ENCODE measurements at places on chromosomes 3 and 15.

DNA sequence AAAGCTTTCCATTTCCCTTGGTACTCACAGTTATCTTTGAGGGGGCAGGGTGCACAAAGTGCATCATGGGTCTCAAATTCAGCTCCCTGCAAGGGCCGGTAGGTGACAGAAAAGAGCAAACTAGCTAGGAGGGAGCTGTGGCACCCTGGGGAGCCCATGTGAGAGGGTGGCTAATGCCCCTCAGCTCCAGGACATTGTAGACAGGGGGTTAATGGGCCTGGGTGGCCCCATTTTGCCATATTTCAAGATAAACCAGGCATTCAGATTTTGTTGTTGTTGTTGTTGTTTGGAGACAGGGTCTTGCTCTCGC lies 3.7 kb upstream of the SLC6A6 start:
- DNase-seq: no peak

GRCh38 chr15:101458908-101459578 lies 30.5 kb downstream of the PCSK6 start:
- no peak for DNase-seq

- no peak for DNase-seq
These were observed 33.2 kb downstream of the ZNF106 start for GRCh38 chr15:42457445-42458442.

GRCh38 chr3:186383026-186383993 lies 21.3 kb upstream of the DGKG start:
- DNase-seq: no peak

GRCh38 chr15:99090938-99091337 lies 13.9 kb upstream of the SYNM start:
- no peak for DNase-seq

DNA sequence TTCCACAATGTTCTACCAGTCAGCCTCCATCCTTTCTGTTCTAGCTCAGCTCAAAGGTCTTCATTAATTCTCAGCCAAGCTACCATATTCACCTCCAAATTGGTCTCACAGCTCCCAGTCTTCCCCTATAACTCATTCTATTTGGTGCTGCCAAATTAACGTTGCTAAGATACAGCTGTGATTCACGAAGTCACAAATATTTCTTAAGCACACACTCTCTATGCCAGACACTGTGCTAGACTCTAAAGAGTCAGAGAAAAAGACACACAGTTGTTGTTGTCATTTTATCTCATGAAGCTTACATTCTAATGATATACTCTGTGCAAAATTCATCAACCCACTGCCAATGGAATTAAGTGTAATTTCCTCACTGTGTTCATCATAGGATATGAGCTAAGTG lies 102.8 kb downstream of the FRMD5 start:
- DNase-seq: no peak

DNA sequence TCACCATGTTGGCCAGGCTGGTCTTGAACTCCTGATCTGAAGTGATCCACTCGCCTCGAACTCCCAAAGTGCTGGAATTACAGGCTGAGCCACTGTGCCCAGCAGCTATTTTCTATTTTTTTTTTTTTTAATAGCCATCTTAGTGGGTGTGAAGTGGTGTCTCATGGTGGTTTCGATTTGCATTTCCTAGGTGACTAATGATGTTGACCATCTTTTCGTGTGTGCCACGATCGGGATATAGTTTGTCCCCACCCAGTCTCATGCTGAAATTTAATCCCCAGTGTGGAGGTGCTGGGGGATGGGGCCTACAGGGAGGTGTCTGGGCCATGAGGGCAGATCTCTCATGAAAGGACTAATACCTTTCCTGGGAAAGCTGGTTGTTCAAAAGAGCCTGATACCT lies 41.8 kb upstream of the MUC13 start:
- no peak for DNase-seq

DNA sequence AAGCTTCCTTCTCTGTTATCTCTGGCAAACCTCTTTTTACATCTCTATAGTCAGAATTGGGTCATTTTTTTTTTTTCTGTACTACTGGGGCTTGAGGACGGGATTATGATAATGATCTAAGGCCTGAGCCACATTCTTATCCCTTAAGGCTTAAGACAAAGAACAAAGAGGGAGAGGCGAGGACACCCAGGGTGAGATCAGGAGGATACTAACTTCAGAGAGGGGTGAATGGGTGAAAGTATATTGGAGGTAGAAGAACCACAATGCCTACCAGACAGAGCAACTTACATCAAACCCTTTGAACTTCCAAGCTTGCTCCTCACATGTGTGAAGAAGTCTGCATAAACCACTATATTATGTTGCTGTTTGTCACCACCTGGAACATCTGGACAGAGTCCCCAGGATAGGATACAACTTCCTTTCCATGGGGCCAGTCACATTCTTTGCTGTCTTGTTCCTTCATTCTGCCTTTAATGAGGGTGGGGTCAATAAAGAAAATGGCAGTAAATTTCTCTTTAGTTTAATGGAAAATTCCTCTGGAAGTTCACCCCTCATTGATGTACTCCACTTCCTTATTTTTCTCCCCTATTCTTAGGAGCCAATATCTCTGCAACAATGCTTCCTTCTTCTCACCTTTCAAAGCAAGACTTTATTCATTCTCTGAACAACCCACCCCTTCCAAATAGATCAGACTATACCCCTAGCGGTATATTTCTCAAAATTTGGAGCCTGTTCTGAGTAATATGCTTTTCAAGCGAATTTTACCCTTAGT lies 9.1 kb upstream of the PDCD6IP start:
- no peak for DNase-seq

DNA sequence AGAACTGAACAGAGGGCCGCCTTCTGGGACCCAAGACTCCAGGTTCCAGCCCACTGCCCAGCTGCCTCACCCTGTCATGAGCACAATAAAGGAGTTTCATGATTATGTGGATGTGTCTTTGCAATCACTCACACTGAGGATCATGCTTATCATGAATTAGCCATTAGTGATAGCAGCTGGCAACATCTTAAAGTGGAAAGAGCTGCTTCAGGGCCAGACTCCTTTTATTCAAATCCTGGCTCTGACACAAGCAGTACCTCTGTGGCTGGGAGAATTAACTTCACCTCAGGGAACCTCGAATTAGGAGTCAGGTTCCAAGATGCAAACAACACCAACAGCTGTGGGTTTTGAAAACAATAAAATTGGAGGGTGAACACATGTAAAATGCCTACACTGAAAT lies 6.6 kb upstream of the SCAP start:
- no peak for DNase-seq

- DNase-seq: no peak
These were observed 597 bp upstream of the GBE1 start for GRCh38 chr3:81761904-81762580.

- DNase-seq: no peak
These were observed 85.3 kb upstream of the SLC6A1 start for GRCh38 chr3:10907262-10907661.

DNA sequence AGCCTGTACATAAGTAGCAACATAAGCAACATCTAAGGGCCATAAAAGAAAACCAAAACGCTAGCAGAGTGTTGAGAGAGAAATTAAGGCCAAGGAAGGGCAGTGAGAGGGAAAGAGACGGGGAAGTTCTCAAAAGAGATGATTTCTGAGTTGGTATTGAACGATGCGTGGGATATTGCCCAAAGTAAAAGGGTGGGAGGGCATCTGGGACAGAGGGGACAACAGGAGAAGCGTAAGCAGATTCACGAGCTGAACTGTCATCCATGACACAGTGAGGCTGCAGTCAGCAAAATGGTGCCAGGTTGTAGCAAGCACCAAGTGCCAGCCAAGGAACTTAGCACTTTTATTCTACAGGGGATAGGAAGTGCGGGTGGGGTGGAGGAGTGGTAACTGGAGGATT lies 11.8 kb downstream of the NCEH1 start:
- no peak for DNase-seq

DNA sequence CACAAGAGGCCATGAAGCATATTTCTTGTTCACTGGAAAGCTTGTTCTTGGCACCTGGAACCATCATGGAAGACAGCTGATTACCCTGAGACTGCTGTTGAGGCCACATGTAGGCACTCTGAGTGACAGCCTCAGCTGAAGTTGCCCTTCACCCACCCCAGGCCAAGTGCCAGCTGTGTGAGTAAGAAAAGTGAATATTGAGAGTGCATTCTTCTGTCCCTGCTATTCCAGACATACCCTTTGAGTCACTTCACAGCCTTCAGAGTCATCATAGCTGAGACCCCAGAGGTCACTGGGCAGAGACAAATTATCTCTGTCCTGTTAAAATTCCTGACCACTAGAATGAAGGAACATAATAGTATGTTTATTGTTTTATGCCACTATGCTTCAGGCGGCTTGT lies 79.6 kb downstream of the NFKBIZ start:
- no peak for DNase-seq

DNA sequence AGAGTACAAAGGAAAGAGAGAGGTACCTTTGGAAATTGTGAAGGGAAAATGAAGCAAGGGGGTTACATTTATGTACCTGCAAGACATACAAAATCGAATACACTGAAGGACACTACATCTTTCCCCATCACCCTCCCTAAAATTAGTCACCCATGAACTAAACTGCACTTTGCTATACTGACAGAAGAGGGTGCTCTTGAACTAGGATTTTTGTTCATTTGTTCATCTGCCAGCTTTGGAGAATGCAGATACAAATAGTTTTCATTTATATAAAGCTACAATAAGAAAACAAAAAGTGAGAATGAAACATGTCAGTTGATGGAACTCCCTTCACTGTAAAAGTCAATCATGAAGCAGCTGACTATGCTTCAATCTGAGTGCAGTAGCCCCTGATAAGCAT lies 55.7 kb downstream of the PCCB start:
- DNase-seq: no peak

GRCh38 chr15:68433551-68433950 lies 1.6 kb upstream of the ITGA11 start:
- no peak for DNase-seq

- no peak for DNase-seq
These were observed 9.4 kb downstream of the IGSF11 start for GRCh38 chr3:119025171-119025795.

DNA sequence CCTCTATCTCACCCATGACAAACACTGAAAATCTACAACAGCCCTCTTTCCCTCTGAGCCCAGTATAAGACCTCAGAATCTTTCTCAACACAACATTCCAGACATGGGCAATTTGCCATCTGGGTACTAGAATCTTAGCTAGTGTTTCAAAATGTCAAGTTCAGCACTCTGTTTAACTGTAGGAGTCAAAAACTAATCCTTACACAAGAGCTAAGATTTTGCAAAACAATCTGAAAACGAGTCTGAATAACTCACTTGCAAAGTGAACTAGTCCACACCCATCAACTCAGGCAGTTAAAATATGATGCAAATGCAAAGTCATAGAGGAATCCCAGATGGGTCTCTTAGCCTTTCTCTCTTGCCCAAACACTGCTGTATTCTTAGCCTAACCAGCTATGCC lies 67.8 kb downstream of the GPR176 start:
- DNase-seq: no peak
